T-helper 2 cell (primary cell): ENCODE measurements at places on chromosomes 4 and X.
A peak's percentile ranks its signal among the peaks of the same experiment; 100 is the strongest.

DNA sequence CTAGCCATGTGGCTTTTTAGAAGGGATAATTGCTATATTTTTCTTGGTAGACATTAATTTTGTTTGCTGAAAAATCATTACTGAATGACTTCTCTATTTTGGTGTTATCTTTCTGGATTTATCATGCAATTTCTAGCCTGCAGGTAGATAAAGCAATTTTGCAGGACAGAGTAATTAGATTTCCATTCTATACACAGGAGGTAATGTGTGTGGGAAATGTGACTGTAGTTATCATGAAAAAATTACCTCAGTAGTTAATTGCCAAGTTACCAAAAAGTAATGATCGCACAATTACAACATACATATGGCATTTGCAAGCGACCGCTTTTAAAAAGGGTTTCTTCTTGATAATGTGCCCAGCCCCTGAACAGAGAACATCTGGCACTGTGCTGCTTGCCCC is 66.1 kb downstream of the KIT start:
- DNase-seq = no peak

GRCh38 chrX:30343206-30343605 is 34.0 kb upstream of the NR0B1 start:
- no peak for DNase-seq

GRCh38 chr4:170374770-170375169 is 285.0 kb upstream of the AADAT start:
- no peak for DNase-seq

DNA sequence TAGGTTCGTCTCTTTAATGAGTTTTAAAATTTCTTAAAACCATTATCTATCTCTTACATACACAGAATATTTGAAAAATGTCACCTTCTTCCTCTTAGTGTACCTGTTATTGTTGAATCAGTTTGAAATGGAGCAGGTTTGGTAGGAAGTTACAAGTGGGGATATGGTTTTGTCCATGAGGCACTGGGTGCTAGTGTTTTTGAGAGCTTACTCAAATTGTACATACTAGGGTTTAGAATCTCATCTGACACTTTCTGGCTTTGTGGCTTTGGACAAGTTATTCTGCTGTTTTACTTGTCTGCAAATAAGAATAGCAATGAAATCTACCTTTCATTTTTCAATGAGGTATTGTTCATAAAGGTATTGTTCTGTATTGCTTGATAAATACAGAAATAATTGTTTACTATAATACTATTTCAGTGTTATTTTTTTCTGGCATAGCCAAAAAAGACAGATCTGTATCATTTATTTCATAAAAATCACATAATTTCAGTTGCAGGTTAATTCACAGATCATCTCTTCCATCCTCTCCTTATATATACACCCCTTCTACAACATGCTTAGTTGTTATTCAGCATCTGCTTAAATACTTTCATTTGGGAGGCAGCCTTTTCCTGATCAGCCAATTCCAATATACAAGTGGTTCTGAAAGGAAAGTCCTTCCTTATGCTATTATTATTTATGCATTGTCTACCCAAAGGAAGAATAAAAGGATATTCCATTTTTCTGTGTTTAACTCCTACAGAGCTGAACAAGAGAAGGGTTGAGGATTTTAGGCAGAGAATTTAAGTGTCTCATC is 13.3 kb downstream of the NCAPG start:
- peak; percentile 51 for DNase-seq
